ENCODE measurements at places on chromosomes 5 and 9. TPM values are rescaled to one million over a fixed set of nuclear protein-coding genes. Genes with fewer than 3 reads are reported as not detected.

DNA sequence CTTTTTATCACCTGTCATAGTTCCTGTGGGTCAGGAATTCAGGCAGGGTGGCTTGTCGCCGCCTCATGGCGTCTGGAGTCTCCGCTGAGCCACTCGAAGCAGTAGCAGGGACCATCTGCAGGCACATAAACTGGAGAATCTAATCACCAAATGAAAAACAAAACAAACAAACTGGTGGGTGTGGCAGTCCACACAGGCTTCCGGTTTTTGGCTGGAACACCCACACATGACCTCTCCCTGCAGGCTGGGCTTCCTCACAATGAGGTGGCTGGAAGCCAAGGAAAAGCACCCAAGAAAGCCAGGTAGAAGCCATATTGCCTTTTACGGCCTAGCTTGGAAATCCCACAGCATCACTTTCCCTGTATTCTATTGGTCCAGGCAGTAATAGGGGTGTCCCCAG lies 197.0 kb downstream of the SYK start:
- DNase-seq: no peak

Gene SH3TC2
- 0.57 TPM for total RNA-seq

DNA sequence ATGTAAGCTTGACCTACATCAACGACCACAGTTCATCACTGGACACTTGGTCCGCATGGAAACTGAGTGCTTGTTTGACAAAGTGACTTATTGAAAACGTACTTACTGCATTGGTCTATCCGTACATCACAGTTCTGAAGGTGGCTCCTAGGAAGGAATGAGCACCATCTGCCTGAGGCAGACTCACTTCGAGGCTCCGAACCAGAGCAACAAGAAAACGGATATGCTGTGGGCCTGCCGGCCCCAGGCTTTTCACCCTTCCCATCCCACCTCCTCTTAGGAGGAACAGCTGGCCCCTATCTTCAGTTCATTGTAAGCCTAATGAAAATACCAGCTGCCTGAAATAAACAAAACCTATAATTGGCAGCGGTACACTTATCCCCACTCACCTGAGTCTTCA lies 67.2 kb upstream of the TSLP start:
- DNase-seq: no peak

- peak; percentile 42 for DNase-seq
Observed at GRCh38 chr5:159504857-159505304, 174.6 kb upstream of the IL12B start.

DNA sequence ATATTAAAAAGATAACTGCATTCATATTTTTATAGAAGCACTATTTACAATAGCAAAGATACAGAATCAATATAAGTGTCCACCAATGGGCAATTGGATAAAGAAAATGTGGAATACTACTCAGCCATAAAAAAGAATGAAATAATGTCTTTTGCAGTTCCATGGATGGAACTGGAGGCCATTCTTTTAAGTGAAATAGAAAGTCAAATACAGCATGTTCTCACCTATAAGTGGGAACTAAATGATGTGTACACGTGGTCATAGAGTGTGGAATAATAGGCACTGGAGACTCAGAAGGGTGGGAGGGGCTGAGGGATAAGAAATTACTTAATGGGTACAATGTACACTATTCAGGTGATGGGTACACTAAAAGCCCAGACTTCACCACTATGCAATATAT lies 53.2 kb downstream of the DENND1A start:
- DNase-seq: no peak

Gene FOXD4
- total RNA-seq: not detected

Gene OMD
- total RNA-seq: 3.8 TPM

Gene DOK3
- total RNA-seq: 10.5 TPM

Gene TEX48
- total RNA-seq: not detected

Gene CORO2A
- 0.83 TPM for total RNA-seq

- no peak for DNase-seq
Observed at GRCh38 chr5:65612298-65612907, 11.7 kb downstream of the TRIM23 start.

Gene PTPN3
- 2.8 TPM for total RNA-seq

Gene TMEM252
- total RNA-seq: not detected

GRCh38 chr5:55577353-55578060 lies 42.7 kb upstream of the PLPP1 start:
- DNase-seq: peak; percentile 73

Gene TAS2R1
- total RNA-seq: not detected

Gene PRLR
- 72.1 TPM for total RNA-seq

- no peak for DNase-seq
Observed at GRCh38 chr5:43967165-43967564, 364.2 kb downstream of the NNT start.

DNA sequence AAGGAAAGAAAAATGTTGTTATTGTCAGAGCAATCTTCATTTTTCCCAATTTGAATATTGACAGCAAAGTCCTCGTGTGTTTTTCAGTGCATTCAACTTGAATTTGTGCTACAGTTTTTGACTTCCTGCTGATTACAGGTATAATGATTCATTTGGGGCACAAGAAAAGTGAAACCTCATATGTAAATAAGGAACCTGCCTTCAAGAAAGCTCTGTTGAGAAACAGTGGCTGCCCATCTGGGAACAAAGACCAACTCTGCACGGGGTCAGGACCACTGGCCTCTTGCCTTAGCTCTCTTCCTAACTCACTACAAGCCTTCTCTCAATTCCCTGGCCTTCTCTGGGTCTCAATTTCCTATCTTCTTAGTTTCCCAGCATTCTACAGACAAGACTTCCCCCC lies 21.0 kb downstream of the TIMD4 start:
- DNase-seq: no peak

DNA sequence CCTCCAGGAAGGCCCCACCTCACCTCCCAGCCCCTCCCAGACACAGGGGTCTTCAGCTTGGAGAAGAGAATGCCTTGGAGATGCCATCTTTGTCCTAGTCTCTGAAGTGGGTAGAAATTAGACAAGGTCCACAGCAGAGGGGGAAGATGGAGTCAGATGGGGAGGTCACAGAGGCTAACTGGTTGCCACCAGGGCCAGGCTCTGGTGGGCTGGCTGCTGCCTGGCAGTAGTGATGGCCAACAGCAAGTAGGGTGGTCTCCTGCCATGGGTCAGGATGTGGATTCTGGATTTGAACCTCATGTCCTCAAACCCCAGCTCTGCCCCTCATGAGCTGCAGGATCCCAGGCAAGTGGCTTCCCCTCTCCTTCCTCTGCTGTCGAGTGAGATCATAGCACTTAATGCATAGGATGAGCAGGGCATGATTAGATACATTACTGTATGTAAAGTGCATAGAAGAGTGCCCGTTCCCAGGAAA lies 38.7 kb upstream of the NEK6 start:
- peak; percentile 3 for DNase-seq

DNA sequence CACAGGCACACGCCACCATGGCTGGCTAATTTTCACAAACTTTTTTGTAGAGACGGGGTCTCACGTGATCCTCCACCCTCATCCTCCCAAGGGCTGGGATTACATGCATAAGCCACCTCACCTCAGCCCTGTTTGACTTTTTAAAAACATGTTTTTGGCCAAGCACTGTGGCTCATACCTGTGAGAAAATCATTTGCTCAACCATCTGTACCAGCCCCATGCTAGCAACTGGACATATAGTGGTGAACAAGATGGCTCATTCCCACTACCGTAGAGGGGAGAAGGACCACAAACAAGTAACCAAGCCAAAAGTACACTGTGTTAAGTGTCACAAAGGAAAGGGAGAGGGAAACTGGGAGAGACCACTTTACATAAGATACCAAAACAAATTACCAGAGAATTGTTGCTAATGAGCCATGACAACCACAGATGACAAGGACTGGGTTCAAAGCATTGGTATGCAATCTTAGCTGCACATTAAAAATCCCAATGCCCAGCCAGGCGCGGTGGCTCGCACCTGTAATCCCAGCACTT lies 19.2 kb downstream of the PPP2CA start:
- DNase-seq: no peak

Gene ZFP2
- 0.18 TPM for total RNA-seq

Gene PCAT7
- not detected for total RNA-seq

Gene KLF4
- total RNA-seq: 16.4 TPM

DNA sequence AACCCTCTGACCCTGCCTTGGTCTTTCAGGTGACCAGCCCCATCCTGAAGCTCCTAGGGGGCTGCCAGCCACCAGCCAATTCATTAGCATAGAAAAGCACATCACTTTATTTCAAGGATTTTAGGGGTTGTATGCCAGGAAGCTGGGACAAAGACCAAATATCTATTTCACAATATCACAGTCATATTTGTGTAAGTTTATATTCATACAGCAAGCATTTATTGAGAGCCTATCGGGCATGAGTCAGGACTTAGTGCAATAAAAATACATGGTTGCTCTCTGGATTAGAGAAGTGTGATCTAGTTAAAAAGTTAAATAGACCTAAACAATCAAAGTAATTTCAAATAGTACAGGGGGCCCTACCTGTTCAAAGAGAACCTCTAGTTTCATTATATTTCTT lies 113.8 kb downstream of the ERCC6L2 start:
- no peak for DNase-seq

- peak; percentile 90 for DNase-seq
Observed at GRCh38 chr9:109035684-109036423, 22.6 kb upstream of the CTNNAL1 start.

DNA sequence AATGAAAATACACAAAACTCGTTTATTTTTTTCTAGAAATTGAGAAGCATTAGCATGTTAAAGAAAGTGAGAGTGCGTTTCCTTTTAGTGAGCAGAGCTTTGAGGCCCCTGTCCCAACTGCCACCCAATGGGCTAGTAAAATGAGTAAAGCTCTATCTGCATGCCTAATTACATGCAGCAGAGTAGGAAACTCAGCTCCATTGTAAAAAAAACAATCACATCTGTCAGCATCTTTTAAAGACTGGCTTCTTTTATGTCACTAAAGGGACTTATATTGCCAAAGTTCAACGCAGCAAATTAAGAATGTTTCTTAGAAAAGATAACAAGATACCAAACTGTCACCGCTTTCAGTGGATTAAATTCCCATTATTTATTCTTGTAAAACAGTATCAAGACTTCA lies 154.0 kb downstream of the SNCAIP start:
- no peak for DNase-seq

- DNase-seq: no peak
Observed at GRCh38 chr5:180301253-180301652, 9.4 kb upstream of the MAPK9 start.

DNA sequence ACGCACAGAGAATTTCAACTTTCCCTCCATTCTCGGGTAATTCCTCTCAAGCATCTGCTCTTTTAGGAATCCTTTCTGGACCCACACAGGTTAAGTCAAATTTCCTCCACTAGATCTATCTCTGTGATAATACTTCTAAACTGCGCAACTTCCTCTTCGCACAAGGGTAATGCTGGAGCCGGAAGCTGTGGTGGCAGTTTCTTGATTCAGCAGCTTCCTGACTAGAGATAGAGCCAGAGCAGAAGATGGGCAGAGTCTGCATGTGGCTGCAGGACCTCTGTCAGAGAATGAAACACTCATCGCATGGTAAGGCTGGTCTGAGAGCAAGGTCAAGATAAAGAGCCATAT lies 11.1 kb upstream of the CDC42SE2 start:
- peak; percentile 42 for DNase-seq

- no peak for DNase-seq
Observed at GRCh38 chr5:140043508-140043872, 391 bp upstream of the NRG2 start.

DNA sequence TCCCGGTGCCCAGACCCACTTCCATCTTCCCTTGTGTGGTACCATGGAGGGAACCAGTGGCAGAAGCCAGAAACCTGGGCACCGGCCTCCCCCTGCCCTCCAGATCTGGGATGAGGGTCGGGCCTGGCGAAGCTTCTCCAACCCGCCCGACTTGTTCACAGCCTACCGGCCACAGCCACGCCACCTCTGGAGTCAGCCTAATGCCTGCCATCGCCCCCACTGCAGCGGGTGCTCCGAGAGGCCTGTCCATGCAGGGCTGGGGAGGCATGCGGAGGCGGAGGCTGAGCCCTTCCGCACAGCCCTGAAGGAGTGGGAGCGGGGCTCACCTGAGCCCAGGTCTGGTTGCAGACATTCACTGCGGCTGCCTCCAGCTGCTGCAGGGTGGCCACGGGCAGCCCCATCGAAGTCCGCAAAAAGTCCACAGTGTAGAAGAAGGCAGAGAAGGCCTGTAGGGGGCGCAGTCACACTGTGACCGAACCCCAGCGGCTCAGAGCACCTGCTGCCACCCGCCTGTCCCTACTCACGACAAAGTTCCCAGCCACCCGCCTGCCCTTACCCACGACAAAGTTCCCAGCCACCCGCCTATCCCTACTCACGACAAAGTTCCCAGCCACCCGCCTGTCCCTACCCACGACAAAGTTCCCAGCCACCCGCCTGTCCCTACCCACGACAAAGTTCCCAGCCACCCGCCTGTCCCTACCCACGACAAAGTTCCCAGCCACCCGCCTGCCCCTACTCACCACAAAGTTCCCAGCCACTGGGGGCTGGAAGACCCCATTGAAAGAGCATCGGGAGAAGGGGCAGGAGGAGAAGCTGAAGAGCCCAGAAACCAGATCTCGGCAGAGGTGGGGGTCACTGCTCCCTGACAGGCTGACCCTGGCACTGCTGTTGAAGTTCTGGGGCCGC lies 3.8 kb upstream of the NPDC1 start:
- DNase-seq: peak; percentile 73

DNA sequence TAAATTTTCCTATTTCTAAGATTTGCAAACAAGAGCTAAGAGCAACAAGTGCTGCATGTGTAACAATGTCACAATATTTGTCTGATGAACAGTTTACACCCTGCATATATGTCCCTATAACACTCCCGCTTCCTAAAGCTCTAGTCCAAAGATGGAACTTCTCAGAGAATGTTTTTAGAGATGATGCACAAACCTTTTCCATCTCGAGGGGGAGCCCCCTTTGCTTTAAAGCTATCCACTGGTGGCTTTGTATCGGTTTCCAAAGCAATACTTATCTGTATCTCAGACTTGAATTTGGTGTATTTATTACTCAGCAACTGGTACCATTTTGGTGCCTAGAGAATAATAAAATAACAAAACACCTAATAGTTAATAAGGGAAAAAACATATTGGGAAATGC lies 11.0 kb downstream of the CEP120 start:
- no peak for DNase-seq

GRCh38 chr9:130159915-130160670 lies 12.1 kb upstream of the NCS1 start:
- no peak for DNase-seq

- DNase-seq: peak; percentile 66
Observed at GRCh38 chr9:6106711-6107339, 91.4 kb upstream of the RANBP6 start.

GRCh38 chr9:129416821-129417539 lies 203.9 kb downstream of the C9orf50 start:
- no peak for DNase-seq

- DNase-seq: peak; percentile 30
Observed at GRCh38 chr9:27151693-27152404, 42.8 kb downstream of the TEK start.

GRCh38 chr9:18923671-18924430 lies 109.2 kb downstream of the SAXO1 start:
- DNase-seq: no peak

Gene DMRT3
- total RNA-seq: not detected
